ENCODE measurements at places on chromosomes 11 and 22. TPM values are rescaled to one million over a fixed set of nuclear protein-coding genes. Genes with fewer than 3 reads are reported as not detected.

DNA sequence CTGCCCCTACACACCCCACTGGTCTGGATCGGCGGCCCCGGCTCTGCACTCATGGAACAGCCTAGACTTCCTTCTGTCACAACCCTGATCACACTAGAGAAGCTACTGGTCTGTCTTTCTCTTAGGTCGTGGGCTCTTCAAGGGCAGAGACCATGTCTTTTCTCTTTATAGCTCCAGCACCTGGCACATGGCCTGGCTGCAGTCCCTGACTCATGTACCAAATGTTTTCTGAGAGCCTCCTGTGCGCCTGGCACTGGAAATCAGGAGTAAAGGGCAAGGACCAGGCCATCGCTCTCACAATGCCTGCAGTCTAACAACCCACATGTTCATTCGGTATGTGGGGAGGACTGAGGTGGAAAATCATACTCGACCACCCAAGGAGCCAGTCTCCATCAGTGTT is 7.5 kb downstream of the ASCC2 start:
- DNase-seq: no peak

DNA sequence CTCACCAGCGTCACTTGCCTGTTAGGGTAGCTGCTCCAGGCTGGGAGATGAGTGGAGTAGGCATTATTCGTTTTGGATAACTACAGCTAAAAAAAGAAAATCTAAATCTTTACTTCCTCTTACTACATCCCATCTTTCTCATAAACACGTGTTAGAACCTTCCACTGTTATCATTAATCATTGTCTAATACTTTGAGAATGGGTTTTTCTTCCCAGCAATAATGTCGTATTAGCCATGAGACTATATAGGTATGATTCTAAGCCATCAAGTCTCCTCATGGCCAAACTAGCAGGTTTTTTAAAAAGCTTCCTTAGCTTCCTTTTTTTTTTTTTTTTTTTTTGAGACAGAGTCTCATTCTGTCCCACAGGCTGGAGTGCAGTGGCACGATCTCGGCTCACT is 3.9 kb upstream of the TEF start:
- DNase-seq: no peak

- DNase-seq: no peak
These were observed 193.6 kb downstream of the FAM76B start for GRCh38 chr11:95595973-95596489.

DNA sequence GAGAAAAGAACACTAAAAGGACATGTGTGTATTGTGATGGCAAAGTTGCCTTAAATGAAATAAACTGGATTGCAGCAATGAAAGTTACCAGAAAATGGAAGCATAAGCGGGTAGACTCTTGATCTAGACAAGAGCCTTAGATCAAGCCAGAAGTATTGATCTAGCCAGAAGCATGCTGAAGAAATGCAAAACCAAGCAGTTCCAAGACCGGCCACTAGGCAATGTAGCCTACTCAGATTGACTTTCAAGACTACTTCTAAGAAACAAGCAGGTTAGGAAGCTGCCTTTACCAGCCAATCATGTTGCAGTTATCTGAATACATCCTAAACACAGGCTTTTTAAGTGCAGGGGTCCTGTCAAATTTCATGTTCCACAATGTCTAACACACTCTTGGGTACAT is 54.6 kb downstream of the KCNA4 start:
- DNase-seq: peak; percentile 71

DNA sequence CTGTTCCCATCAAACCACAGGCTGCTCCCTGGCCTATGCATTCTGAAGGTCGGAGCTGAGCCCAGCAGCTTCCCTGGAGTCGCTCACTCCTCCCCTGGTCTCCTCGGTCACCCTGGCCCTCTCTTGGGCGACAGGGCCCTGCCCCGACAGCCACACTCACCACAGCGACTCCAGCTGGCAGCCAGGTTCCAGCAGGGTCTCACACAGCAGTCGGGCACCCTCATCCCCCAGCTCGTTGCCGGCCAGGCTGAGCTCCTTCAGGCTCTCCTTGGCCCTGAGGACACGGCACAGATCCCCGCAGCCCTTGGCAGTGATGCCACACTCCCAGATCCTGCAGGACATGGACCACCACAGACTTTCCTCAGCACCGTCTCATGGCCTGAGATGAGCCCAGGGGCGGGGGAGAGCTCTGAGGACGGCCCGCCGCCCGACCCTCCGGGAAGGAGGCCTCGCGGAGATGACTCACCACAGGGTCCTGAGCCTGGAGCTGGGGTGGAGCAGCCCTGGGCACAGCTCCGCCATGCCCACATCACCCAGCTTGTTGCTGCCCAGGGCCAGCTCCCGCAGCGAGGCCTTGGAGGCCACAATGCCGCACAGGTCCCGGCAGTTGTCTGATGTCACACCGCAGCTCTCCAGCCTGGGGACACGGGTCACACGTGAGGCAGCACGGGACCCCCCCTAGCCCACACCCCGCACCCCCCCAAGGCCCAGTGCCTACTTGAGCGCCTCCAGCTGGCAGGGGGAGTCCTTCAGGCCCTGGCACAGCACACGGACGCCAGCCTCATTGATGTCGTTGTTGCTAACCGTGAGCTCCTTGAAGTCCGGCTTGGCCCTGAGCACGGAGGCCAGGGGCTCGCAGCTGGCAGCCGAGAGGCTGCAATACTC is 8.5 kb downstream of the RNH1 start:
- DNase-seq: no peak

DNA sequence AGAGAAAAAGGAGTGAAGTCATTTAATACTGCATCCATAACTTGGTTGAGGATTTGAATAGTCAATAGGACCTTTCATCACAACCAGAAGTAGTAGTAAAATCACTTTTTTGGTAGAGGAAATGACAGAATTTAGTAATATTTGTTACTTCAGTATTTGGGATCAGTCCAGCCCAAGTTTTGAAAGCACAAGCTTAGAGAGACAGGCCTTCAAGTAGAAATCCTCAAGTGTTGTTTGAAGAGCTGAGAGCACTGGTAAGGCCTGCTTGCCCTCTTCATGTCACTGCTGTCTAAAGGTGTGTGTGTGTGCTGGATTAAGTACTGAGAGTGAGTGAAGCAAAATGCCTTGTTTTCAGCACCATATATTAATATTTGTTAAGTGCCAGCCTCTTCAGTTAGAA is 137.3 kb downstream of the WNT11 start:
- DNase-seq: no peak

GRCh38 chr11:131787119-131787518 is 416.7 kb downstream of the NTM start:
- DNase-seq: no peak

- peak; percentile 68 for DNase-seq
These were observed 1.5 kb upstream of the TOLLIP start for GRCh38 chr11:1310772-1311468.

GRCh38 chr11:33262011-33262645 is 4.9 kb downstream of the HIPK3 start:
- DNase-seq: no peak

- DNase-seq: peak; percentile 30
These were observed 11.5 kb downstream of the CCDC117 start for GRCh38 chr22:28783786-28784671.

- DNase-seq: no peak
These were observed 86.3 kb downstream of the SNX19 start for GRCh38 chr11:130829920-130830511.

DNA sequence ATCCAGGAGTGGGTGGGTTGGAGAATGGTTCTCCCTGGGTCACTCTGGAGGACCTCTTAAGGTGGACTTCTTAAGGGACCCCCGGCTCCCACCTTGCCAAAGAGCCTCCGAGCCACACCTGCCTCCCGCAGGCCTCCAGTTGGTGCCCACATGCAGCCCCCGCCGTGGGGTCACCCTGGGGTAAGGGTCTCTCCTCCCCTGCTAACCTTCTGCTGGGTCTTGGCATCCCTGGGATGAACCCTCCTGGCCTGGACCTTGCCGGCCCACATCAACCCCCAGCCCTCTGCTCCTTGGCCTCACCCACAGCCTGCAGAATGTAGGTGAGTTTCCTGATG is 12.5 kb upstream of the MUC6 start:
- no peak for DNase-seq

DNA sequence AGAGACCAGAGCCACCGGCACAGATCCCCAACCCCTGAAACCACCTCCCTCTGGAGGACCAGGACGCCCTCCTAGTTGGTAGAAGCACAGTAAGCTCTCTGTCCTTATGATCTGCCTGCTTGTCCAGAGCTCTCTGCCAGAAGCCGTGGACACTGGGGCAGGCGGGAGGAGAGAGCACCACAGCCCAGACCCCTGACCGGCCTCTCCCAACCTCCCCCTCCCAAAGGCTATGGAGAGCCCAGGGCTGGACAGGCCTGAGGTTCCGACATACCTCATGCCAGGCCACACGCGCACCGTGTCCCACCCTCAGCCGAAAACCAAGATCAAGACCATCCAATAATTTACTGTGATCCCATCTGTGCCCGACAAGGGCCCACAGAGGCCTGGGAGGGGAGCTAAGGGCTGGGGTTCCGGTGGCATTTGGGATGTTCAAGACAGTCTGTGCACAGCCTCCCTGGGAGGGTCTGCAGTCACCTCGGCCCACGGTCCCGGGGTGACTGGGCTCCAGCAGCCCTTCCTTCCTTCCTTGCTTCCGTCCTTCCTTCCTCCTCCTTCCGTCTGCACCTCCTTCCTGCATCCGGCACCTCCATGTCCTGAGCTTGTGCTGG is 3.4 kb downstream of the HRAS start:
- DNase-seq: no peak

GRCh38 chr11:112665291-112665690 is 295.9 kb upstream of the NCAM1 start:
- DNase-seq: no peak

DNA sequence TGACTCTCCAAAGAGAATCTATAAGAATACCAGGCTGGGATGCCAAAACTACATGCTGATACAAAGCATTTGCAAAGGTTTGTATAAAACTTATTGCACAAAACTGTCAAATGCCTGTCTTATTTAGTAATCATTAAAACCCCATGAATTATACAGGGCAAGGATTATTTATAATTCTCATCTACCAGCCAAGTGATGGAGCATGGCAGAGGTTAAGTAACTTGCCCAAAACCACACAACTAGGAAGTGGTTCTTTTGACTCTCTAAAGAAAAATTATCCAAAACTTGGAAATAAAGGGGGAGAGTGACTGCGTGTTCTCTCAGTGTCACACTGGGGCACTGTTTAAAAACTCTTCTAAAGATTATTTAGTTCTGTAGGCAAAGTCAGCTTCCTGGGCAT is 17.4 kb upstream of the CLMP start:
- no peak for DNase-seq

- DNase-seq: no peak
These were observed 731.0 kb upstream of the CNTN5 start for GRCh38 chr11:98289617-98290263.

DNA sequence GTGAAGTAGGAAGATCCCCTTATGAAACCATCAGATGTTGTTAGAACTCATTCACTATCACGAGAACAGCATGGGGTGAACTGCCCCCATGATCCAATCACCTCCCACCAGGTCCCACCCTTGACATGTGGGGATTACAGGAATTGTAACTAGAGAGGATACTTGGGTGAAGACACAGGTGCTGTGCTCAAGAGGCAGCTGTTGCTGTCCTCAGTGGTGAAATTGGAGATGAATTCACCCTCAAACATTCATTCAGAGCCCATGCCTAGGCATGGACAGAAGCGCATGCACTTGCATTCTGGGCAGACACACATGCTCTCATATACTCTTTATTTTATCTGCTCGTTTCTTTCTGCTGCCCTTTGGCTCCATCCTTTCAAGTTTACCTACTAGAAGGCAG is 385.0 kb downstream of the INSC start:
- no peak for DNase-seq

- DNase-seq: no peak
These were observed 20.1 kb downstream of the TMPRSS6 start for GRCh38 chr22:37089434-37089833.

- no peak for DNase-seq
These were observed 78.5 kb downstream of the TENM4 start for GRCh38 chr11:79362206-79362757.

- DNase-seq: no peak
These were observed 1122.8 kb upstream of the CCDC90B start for GRCh38 chr11:84408946-84409411.

GRCh38 chr22:49101873-49102272 is 725.8 kb downstream of the BRD1 start:
- no peak for DNase-seq

DNA sequence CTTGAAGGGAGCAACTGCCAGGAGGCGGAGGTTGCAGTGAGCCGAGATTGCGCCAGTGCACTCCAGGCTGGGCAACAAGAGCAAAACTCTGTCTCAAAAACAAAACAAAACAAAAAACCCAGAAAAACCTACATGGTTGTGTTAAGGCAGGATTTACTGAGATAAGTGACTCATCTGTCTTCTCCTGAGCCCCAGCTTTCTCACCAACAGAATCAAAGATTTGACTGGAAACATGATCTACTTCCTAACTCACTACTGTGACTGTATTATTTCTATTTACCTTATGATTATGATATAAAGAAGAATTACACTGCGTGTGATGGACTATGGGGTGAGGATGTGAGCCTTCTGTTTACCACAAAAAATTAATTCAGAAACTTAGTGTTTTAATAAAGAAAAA is 21.8 kb downstream of the FAM118B start:
- no peak for DNase-seq

- no peak for DNase-seq
These were observed 97.6 kb upstream of the BID start for GRCh38 chr22:17871726-17872458.

GRCh38 chr22:17637490-17638181 is 921 bp upstream of the BCL2L13 start:
- no peak for DNase-seq

- no peak for DNase-seq
These were observed 7.3 kb downstream of the CDC42EP2 start for GRCh38 chr11:65321828-65322485.

DNA sequence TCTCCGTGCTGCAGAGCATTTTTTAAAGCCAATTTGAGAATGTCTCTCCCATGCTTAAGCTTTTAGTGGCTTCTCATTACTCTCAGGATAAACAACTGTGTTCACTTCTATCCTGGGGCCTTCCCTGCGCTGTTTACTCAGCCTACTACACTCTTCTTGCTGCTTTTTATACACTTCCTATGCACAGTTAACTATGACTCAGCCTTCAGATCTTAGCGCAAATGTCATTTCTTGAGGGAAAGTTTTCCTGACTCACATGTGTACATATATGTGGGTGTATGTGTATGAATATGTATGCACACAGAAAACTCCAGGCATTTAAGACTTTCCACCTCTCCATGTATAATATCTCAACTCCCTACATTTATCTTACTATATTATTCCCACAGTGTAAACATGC is 9.8 kb downstream of the THAP12 start:
- peak; percentile 55 for DNase-seq

Gene CENPM
- total RNA-seq: 140 TPM

Gene HBD
- total RNA-seq: not detected

Gene PRAME
- not detected for total RNA-seq

Gene IGLL5
- not detected for total RNA-seq

Gene RIMBP3C
- total RNA-seq: not detected

Gene GTSE1
- total RNA-seq: 22.0 TPM

Gene MUC15
- total RNA-seq: 0.28 TPM

Gene APOL5
- total RNA-seq: not detected

Gene APOBEC3B
- total RNA-seq: 5.5 TPM

Gene CAPRIN1
- 372 TPM for total RNA-seq

Gene OR4D5
- not detected for total RNA-seq

Gene OR52J3
- not detected for total RNA-seq

Gene BTBD18
- not detected for total RNA-seq

Gene ACTN3
- not detected for total RNA-seq

Gene MS4A6E
- not detected for total RNA-seq
